ENCODE measurements at places on chromosomes 1 and 21.

- DNase-seq = peak; percentile 30
Measured at GRCh38 chr1:206658264-206658980, 23.1 kb downstream of the DYRK3 start.

GRCh38 chr1:208587110-208587509 lies 342.9 kb upstream of the PLXNA2 start:
- no peak for DNase-seq

GRCh38 chr1:242886137-242886536 lies 361.6 kb upstream of the PLD5 start:
- no peak for DNase-seq

DNA sequence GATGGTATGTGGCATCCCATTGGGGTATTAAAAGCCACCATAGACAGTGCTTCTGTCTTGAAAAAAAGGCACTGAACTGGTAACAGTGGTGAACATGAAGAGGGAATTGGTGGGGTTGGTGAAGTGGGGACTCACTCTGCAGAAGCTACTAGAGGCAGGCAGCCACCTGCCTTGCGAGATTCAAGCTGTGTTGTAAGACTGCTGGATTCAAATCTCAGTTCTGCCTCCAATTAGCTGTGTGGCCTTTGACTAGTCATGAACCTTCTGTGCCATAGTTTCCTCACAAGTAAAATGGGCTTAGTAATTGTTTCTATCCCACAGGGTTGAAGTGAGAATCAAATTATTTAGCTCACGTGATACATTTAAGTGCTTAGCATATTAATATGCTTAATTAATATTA lies 16.6 kb upstream of the ELOA start:
- no peak for DNase-seq

DNA sequence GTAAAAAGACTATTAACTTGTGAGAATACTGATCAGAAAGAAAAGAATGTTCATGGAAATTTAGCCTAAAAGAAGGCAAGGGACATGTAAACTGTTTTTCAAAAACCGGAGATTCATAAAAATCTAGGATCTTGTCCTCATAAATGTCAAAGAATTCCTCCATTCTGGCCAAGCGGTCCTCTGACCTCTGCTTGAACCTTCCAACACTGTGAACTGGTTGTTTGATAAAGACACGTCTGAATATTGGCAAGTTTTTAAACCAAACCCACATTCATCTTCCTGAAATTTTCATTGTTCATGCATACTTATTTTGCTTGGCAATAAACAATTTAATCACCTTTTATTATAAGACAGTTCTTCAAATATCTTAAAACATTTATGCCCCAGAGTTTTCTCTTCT lies 19.8 kb downstream of the ASPM start:
- no peak for DNase-seq

- DNase-seq = no peak
Measured at GRCh38 chr1:196193896-196194559, 414.2 kb downstream of the KCNT2 start.

DNA sequence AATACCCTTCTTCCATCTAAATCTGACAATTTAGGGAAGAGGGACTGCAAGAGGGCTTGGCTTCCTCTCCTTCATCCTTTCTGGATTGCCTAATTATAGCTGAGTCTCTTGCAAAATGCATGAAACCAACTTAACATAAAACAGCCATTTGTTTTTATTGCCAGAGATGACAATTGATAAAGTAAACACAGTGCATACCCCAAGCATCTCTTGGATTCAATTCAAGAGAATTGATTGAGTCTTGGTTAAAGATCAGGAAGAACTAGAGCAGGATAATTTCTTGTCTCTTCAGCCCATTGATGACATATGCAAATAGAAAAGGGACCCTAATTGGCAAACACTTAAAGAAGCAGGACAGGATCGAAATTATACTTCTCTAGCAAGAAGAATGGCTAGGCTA lies 617.1 kb upstream of the PTBP2 start:
- no peak for DNase-seq

- DNase-seq = no peak
Measured at GRCh38 chr1:57296726-57297250, 127.1 kb downstream of the DAB1 start.

- DNase-seq = no peak
Measured at GRCh38 chr1:89451011-89451410, 73.6 kb upstream of the LRRC8B start.

DNA sequence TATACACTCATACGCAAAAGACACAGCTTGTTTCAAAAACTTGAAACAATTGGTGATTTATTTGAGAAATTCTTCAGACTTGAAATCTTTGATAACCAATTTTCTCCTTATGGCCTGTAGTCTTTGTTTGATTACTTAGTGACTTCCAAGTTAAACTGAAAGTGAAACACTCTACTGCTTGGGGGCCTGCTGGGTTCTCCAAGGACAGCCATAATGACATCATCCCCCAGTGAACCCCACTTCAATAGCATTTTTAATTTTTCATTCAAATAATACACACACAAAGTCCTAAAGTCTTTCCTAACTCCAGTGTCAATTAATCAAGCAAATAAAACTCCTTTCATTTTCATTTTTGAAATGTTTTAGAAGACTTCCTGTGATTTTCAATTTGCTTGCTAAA lies 59.2 kb downstream of the KRTAP19-8 start:
- no peak for DNase-seq

- no peak for DNase-seq
Measured at GRCh38 chr1:97145321-97145956, 423.9 kb downstream of the PTBP2 start.

GRCh38 chr1:224786533-224787250 lies 142.8 kb upstream of the DNAH14 start:
- no peak for DNase-seq

DNA sequence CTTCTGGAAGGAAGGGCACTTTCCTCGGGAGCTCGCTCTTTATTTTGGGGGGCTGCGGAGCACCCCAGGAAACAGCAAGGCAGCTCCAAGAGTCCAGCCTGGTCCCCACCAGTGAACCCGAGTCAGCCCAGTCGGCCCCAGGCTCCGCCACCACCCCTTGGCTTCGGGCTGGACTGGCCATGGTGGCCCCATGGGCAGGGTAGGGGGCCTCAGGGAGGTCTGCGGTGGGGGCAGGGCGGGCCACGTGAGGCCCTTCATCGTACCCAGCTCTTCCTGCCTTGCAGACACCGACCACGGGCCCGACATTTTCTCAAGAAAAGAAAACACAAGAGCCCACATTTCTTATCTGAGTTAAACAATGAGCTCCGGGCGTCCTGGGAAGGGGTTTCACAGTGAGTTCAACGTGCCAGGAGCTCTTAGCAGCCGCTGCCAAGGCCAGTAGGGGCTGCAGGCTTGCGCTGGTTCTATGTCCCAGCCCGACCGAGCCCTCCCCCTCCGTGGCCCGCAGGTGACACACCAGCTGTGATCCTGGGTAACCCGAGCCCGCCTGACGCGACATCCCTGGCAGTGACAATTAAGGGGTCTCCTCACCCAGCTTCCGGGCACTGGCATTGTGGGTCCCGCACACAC lies 66.2 kb downstream of the PRDM16 start:
- DNase-seq = no peak

DNA sequence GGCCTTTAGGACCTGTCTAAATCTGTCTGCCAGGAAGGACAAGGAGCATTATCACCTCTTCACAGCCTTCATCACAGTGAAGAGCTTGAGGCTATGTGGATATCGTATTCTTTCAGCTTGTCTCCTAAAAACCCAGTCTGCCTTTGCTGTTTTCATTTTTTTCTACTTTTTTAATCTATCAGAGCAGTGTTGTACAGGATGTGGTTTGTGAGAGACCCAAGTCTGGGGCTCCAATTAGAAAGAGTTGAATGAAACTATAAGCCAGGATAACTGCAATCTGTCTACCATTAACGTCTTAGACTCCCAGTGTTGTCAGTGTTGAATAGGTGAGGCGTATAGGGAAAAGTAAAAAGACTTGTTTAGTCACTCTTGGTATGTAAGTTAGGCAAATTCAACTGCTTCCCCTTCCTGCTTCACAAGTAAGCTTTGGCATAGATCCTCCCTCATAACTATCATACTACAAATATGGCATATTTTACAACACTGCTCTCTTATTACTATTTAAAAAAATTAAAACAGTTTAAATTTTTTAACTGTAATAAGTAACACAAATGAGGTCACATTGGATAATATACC lies 1225.8 kb upstream of the PRMT6 start:
- DNase-seq = no peak

DNA sequence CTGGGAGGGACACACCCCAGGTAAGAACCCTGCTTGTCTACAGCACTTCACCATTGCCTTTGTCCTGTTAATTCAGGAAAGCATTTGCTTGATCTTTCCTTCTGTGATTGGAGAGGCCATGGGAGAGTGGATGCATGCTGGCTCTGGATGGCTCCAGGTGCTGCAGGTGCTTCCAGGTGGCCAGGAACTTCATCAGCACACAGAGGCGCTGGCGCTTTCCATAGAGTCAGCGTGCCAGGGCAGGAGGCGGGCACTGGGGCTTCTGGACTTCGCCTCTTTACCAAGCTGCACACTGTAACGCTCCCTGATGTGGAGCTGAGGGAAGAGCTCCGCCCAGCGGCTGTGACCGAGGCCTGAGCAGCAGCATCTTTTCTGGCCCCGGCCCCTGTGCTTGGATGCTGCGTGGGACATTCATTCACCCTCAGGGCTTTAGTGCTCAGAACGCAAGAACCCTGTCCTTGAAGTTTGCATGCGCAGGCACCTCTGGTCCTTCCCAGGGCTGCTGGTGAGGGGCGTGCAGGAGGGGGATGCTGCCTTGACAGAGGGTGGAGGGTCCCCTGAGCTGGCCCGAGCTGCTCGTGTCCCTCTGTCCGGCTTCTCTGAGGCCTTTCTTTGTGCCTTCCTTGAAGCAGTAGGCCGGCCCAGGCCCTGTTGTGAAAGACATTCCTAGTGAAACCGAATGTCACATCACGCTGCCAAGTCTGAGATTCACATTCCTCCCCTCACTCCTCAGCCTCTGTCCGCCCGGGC lies 1.6 kb upstream of the MX2 start:
- DNase-seq = no peak

DNA sequence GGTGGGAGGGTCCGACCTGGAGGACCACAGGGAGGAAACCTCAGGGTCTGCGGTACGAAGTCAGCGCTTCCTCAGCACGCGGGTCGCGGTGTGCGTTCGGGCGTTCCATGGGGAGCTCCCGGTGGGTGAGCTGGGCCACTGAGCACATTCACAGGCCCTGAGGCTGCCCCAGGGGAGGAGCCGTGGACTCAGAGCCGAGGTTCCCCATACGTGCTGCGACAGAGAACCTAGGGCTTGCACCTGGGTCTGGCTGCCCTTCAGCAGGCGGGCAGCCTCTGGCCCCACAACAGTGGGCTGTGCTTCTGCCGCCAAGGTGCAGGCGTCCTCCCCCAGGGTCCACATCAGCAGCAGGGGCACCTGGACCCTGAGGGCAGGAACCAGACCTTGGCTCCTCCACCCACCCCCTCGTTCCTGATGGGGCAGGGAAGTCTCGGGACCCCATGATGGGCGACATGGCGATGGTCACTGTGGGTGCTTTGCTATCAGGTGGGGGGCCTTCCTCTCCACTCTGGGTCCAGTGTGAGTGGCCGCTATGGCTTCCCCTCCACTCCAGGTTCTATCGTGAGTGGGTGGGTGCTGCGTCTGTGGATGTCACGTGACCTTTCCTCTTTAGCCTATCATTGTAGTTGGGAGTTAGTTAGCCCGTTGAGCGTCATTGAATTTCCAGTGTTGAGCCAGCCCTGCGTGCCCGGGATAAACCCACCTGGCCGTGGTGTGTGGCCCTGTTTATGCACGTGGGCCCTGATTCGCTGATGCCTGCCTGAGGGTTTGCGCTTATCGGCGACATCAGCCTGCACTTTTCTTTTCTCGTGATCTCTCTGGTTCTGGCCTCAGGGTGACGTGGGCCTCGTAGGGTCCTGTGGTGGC lies 27.9 kb downstream of the FTCD start:
- DNase-seq = no peak

- DNase-seq = no peak
Measured at GRCh38 chr1:199182186-199182843, 543.5 kb downstream of the PTPRC start.

GRCh38 chr1:17190010-17190995 lies 14.6 kb upstream of the PADI1 start:
- DNase-seq = no peak

Data from stimulated activated CD8-positive, alpha-beta memory T cell treated with anti-CD3 and anti-CD28 coated beads, Interleukin-2, amount 100 ng/mL, for 1 hour (primary cell).